ENCODE measurements at places on chromosomes 1 and 21.

GRCh38 chr1:64575881-64576676 is 106.2 kb downstream of the CACHD1 start:
- no peak for DNase-seq

- no peak for DNase-seq
Observed at GRCh38 chr1:174013864-174014418, 8.2 kb downstream of the RC3H1 start.

GRCh38 chr1:15167386-15167785 is 13.8 kb downstream of the TMEM51 start:
- no peak for DNase-seq

- no peak for DNase-seq
Observed at GRCh38 chr1:82893712-82894470, 1093.2 kb downstream of the ADGRL2 start.

DNA sequence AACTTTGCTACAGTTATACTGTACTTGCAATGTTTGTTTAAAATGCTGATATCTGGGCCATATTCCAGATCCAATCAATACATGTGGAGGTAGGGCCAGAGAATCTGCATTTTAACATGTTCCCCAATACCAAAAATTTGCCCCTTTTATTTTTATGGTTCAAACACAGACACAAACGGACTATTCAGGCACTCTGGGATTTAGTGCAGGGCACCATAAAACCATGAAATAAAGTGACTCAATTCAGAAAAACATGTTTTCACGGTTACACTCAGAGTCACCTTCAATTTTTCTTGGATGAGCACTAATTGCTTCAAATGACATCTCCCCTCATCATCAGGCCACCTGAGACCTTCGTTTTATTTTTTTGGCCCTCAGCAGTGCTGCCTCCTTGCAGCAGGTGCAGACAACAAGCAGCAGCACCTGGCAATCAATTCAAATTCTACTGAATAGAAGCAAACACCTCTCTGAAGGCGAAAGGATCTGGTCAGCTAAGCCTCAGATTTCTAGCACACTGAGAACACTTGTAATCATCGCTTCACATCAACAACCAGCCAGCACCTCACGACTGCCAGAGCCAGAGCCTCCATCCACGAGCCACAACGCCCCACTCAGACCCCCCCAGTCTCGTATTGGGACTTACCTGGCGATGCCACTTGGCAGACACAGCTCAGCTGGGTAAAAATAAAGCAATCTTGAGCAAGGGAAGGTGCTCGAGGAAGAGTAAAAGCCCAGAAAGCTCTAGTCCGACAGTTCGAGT is 1.1 kb downstream of the ERO1B start:
- no peak for DNase-seq

DNA sequence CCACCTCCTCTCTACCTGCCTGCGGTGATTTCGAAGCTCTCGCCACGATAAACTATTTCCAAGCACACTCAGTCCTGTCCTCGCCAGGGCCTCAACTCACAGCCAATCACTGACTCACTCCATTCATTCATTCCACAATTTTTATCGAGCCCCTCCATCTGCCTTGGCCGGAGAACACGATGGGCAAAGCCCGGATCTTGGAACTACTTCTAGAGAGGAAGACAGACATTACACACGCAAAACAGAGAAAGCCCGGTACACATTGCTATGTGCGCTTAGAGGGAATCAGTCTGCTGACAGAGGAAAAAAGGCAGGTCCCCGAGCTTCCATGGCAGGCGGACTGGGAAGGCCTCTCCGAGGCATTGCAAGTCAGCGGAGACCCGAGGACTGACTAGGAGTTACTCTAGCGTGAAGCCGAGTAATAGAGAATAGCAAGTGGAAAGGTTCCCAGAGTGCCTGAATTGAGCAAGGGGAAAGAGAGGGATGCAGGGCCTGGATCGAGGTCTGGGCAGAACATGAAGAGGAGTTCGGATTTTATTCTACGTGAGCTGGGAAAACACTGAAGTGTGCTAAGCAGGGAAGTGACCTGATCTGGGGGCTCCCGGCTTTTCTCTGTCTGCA is 54.2 kb upstream of the DNAJC6 start:
- DNase-seq = no peak

DNA sequence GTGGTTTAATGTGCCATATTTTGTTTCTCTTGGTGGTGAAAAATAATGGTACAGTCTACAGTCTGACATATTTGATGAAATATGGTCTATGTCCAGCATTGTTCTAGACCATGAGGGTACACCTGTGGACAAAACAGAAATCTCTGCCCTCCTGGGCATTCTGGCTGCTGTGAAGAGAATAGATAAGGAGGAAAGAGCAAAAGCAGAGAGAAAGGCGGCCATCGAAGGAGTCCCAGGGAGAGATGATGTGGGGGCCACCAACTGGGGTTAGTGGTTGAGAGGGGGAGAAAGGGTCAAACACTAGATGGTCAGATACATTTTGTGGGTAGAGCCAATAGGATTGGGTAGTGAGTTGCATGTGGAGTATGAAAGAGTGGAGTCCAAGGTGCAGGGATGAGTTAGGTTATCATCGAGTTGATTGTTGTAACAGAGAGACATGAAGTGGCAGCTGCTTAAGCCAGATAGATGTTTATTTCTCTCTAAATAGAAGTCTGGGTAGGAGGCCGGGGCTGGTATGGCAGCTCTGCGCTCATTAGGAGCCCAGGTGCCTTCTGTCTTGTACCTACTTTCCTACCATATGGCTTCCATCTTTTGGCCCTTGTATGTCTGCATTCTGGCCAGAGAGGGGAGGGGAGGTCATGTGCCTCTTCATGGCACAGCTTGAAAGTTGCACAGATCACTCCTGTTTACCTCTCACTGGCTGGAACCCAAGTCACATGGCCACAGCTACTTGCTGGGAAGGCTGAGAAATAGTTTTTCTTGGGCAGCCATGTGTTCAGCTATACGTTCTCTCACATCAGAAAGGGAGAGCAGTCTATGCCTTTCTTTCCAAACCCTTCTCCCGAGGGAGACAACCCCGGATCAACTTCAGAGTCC is 13.0 kb downstream of the UBE4B start:
- DNase-seq = no peak

DNA sequence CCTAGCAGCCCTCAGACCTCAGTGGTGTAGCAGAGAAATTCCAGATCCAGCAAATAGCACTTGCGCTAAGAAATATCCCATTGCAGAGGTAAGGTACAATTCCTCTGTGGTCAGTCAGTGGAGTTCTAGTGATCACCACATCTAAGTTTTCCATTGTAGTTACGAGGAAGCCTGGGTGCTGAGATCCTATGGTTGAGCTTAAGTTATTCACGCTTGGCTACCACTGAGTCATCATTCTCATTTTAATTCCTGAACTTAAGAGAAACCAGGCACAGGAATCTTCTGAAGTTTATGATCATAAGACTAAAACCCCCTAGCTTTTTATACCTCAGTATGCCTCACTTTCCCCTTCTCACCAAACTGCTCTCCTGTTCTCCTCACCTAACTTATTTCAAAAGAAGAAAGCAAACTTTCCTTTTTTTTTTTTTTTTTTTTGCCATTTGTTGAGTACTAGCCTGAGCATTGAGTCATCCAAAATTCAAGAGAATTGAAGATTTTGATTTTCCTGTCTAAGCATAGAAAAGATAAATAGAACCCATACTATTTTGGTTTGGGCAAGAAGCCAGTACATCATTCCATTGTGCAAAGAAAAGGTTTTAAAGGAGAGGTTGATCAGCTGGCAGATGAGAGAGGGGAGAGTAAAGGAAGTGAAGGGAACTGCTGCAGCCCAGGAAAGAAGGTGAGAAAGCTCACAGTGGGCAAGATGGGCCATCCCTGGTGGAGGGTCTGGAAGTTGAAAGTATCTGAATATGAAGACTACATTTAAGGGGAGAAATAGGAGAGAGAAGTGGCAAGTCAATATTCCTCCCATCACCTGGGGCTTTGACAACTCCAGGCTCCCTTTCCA is 39.9 kb downstream of the SERBP1 start:
- DNase-seq = no peak

GRCh38 chr1:166166698-166167571 is at the start of gene FAM78B:
FAM78B (minus strand) TSS chr1:166167001; CDS start chr1:166166248, 753 bp downstream.
- no peak for DNase-seq

GRCh38 chr1:236281198-236281653 is 532 bp downstream of the ERO1B start:
- no peak for DNase-seq

DNA sequence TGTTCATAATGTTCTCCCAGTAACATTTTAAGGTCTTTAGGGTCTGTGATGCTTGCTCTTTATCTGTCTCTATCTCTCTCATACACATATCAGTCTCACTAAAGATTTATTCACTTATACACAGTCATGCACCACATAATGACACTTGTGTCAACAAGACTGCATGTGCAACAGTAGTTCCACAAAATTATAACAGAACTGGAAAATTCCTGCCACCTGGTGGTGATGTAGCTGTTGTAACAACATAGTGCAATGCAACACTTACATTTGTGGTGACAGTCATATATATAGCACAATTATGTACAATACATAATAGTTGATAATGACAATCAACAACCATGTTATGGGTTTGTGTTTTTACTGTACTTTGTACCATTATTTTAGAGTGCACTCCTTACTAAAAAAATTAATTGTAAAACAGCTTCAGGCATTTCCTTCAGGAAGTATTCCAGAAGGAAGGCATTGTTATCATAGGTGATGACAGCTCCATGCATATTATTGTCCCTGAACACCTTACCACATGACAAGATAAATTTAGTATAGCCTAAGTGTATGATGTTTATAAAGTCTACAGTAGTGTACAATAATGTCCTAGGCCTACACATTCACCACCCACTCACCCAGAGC is 8.1 kb downstream of the TDRD5 start:
- DNase-seq = no peak

- DNase-seq = no peak
Observed at GRCh38 chr1:193846876-193847604, 660.6 kb upstream of the B3GALT2 start.

DNA sequence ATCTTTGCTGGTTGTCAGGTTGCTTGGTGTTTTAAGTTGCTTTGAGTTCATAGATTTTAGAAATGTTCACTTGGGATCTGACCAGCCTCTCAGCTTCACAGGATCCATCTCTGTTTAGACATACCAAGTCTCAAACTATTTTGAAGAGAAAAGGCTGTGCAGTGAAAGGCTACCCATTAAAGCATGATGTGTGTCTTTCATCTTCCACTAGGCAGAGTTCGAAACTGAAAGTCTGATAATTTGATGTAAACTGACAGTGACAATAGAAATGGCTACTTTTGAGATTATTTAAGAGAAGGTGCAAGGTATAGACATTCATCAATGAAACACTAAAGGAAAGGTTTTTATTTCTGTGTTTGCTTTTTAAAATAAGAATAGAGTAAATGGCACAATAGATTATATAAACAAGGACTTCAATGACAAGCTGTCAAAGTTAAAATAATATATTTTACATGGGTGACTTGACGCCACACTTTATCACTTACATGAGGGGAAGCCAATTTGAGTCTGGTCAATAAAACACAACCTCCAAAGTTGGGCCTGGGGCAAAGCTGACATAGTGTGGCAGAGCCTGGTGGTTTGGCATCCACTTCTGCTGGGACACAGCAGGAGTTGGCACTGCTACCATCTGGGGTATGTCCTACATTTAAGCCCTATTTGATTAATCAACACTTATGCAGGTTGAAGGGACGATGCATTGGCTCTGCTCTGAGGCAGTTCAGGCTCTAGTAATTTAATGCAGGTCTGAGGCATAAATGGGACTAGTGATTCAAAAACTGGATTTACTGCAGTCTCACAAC is 197.7 kb downstream of the CRB1 start:
- DNase-seq = no peak

DNA sequence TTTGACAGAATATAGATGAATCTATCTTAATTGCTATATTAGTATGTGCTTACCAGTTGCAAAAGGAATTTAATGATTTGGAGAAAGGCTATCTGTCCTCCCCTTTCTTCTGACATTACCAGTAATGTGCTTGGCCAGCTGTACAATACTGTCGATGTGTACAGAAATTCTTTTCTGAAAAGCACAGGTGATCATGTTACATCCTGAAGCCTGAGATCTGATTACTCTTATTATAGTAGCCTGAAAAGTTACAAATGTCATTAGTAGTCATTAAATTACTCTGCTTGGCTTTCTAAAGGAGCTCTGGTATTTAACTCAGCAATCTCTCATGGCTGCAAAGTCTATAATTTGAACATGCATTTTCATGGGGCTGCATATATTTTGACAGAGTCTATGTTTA is 209.8 kb downstream of the PTPRC start:
- no peak for DNase-seq

- no peak for DNase-seq
Observed at GRCh38 chr1:176462674-176463378, at the start of gene PAPPA2. PAPPA2 (plus strand) TSS chr1:176463175; CDS start chr1:176556323, 93,148 bp downstream.

GRCh38 chr1:181050922-181051321 is 17.1 kb downstream of the MR1 start:
- DNase-seq = no peak

Data from AG04449 (cell line).